ENCODE measurements at places on chromosomes 4 and X.

DNA sequence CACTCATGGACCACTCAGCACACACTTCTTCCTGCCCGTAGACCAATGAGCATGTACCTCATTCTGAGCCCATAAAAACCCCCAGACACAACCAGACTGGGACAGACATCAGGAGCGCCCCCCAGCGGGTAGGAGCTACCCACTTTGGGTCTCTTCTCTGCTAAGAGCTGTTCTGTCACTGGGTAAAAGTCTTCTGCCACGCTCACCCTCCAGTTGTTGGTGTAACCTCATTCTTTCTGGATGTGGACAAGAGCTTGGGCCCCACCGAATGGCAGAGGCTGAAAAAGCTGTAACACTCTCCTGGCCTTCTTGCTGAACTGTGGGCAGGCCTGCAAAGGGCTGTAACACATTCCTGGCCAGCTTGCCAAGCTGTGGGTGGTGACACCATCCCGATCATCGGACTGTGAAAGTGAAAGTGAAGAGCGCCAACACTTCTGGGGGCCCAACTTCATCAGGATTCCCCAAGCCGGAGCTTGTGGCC lies 137.6 kb downstream of the TECRL start:
- DNase-seq, result no peak

DNA sequence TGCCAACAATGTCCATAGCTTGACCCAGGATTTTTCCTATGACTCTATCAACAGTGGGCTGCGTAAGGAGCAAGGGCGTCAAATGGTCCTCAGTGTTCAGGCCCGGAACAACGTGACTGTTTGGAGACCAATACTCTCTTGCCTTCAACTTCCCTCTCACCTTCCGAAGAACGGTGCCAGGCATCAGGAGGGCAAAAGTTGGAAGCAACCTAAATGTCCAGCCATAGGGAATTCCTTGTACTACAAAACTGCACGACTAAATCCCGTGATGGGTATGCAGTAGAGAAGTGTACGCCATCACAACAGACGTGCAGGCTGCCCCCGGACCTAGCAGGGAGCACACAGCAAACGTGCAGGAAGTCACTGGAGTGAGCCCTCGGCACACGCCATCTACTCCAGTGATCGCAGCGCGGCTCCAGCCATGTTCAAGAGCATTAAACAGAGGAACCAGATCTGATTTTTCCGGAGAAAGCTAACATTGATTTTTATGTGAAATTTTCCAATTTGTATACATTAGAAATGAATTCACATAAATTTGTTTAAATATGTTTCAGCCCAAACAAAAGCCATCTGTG lies 79.0 kb downstream of the JAKMIP1 start:
- no peak for DNase-seq

GRCh38 chr4:60655356-60655755 lies 544.8 kb upstream of the ADGRL3 start:
- DNase-seq, result no peak

DNA sequence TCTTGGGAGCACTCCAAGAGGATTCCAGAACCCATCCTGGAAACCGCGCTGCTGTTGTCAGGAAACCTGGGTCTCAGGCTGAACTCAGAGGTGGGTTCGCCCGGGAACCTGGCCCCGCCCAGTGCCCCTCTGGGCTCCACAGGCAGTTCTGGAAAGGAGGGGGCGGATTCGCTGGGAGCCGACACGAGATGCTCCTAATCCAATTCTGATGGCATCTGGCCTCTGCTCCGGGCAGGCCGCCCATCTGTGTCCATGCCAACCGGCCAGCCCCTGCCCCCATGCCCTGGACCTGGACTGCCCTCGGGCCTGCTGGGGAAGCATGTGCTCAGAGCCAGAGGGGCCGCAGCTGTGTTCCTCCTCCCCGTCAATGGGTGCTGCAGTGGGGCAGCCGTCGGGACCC lies 21.0 kb downstream of the ATP2B3 start:
- peak; percentile 43 for DNase-seq

DNA sequence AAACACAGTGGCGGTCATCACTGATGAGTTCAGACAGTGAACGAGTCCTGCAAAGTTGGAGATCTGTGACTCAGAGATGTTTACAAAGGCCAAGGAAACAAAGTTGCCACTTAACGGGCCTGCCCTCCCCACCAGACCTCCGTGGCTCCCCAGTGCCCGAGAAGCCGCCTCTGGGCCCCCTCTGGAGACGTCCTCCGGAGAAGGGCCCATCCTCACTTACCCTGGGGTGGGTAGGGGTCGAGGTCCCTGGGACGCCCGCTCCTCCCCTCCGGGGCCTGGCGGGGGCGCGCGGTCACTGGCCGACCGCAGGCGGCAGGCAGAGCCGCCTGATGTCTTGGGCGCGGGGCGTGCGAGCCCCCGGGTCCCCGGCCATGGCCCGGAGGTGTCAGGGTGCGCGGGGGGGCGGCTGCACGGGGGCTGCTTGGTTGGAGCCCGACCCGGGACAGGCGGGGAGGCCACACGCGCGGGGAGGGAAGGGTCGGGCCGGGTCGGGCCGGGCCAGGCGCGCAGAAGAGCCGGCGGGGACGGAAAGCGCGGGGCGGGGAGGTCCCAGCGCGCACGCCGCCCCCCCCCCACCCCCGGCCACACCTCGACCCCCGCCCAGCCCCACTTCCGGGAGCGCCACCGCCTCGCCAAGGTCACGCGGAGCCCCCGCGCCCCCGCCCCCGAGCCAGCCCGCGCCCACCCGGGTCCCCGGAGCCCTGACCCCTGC lies 529 bp downstream of the DHRSX start:
- DNase-seq, result no peak

GRCh38 chr4:86957215-86957614 lies 22.4 kb downstream of the AFF1 start:
- no peak for DNase-seq

GRCh38 chrX:46209037-46209436 lies 336.2 kb downstream of the ZNF674 start:
- no peak for DNase-seq

GRCh38 chr4:138010639-138011038 lies 231.5 kb downstream of the SLC7A11 start:
- no peak for DNase-seq

GRCh38 chrX:96683997-96684338 lies 674 bp upstream of the DIAPH2 start:
- DNase-seq, result peak; percentile 32

DNA sequence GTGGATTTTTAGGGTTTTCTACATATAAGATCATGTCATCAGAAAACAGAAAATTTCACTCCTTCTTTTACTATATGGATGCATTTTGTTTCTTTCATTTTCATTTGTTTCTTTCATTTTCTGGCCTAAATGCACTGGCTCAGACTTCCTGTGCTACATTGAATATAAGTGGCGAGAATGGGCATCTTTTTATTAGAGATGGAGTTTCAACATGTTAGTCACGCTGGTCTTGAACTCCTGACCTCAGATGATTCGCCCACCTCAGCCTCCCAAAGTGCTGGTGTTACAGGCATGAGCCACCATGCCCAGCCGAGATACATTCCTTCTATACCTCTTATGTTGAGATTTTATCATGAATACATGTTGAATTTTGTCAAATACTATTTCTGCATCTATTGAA lies 61.8 kb downstream of the BRWD3 start:
- DNase-seq, result no peak

- no peak for DNase-seq
These were observed at the start of gene ETNPPL for GRCh38 chr4:108762559-108763225. ETNPPL (minus strand) TSS chr4:108763053; CDS start chr4:108762898, 155 bp downstream.

GRCh38 chr4:42302348-42302747 lies 94.9 kb upstream of the SHISA3 start:
- peak; percentile 4 for DNase-seq

- DNase-seq, result no peak
These were observed 567.7 kb downstream of the MAGEB5 start for GRCh38 chrX:26783512-26784225.

DNA sequence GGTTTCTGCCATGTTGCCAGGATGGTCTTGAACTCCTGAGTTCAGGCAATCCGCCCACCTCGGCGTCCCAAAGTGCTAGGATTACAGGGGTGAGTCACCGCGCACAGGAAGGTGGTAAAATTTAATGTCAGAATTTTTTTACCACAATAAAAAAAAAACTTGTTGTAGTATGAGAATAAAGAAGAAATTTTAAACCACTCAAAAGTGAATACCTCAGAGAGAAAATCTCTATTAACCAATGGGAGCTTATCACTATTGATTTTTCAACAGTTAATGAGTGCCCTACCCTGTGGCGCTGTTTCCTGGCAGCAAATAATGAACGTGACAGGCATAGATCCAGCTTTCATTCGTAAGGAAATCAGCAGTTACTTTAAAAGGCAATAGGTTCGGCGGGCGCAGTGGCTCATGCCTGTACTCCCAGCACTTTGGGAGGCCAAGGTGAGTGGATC lies 32.7 kb upstream of the SLC25A4 start:
- DNase-seq, result no peak

DNA sequence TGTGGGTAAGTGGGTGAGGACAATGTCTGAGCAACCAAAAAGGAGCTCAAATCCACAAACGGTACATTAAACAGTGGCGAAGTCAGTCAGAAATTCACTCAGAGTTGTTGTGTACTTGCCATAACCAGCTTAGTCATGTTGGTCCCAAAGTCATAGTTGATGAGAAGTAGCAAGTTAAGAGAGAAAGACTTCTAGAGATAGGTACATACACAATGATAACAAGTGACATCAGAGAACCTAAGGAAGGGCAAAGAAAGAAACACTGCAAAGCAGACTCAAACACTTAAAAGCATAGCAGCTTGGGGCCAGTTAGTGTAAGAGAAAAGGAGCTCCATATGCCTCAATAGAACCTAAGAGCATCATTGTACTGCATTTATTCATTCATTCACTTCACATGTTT lies 30.2 kb downstream of the DYNLT3 start:
- no peak for DNase-seq

- DNase-seq, result no peak
These were observed 1765.8 kb downstream of the PCDH7 start for GRCh38 chr4:32485956-32486355.
